Bronchial epithelial cell (primary cell): ENCODE measurements at places on chromosomes 5 and 9. TPM values are rescaled to one million over a fixed set of nuclear protein-coding genes. Genes with fewer than 3 reads are reported as not detected.

The RIC1 gene
- 32.8 and 34.2 TPM in 2 replicates for total RNA-seq

The TRAF1 gene
- total RNA-seq = 0.79 and 1.0 TPM in 2 replicates

The TICAM2 gene
- total RNA-seq = 0.26 and 0.38 TPM in 2 replicates

The NPR2 gene
- 5.0 and 7.9 TPM in 2 replicates for total RNA-seq

The PCDHA6 gene
- 0.13 TPM in 1 of 2 replicates, not detected in the other for total RNA-seq

The PCBD2 gene
- total RNA-seq = 6.8 and 6.9 TPM in 2 replicates

The HTR1A gene
- total RNA-seq = not detected in 2 replicates

The SPEF2 gene
- total RNA-seq = 0.77 and 1.1 TPM in 2 replicates

The JAKMIP2 gene
- not detected in 2 replicates for total RNA-seq

The PCDHB13 gene
- total RNA-seq = 0.26 TPM in 1 of 2 replicates, not detected in the other
